Smooth muscle cell of the brain vasculature (primary cell): ENCODE measurements at places on chromosomes 7 and 10.
A peak's percentile ranks its signal among the peaks of the same experiment; 100 is the strongest.

DNA sequence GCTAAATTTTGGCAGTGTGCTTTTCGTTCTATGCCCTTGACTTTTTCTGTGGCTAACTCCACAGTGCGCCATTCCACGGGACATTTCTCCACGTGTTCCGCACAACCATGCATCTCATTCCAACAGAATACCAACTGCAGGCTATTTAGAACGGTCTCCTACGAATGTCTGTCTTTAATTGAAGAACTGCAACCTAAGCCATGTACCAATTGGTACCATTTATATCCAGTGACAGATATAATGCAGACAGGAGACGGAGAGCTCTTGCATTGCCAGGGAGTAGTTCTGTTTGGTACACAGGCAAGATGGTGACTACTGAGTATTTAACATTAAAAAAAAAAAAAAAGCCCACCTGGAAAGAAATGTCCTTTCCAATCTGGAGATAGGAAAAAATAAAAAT lies 9.1 kb downstream of the SFMBT2 start:
- DNase-seq = no peak

GRCh38 chr7:37541810-37542443 lies 93.3 kb upstream of the ELMO1 start:
- no peak for DNase-seq

DNA sequence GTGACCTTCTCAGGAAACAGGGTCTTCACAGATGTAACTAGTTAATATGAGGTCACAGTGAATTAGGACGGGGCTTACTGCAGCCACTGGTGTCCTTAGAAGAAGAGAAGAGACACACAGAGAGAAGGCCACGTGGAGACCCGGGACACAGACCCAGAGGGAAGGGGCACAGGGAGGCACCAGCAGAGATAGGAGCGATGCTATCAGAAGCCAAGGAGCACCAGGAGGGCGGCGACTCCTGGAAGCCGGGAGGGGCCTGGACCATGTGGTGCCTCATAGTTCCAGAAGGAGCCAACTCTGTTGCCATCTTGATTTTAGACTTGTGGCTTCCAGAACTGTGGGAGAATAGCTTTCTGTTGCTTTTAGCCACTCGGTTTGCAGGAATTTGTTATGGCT lies 505.9 kb downstream of the TCERG1L start:
- DNase-seq = no peak

- no peak for DNase-seq
Measured at GRCh38 chr7:123998921-123999320, 33.9 kb downstream of the TMEM229A start.

DNA sequence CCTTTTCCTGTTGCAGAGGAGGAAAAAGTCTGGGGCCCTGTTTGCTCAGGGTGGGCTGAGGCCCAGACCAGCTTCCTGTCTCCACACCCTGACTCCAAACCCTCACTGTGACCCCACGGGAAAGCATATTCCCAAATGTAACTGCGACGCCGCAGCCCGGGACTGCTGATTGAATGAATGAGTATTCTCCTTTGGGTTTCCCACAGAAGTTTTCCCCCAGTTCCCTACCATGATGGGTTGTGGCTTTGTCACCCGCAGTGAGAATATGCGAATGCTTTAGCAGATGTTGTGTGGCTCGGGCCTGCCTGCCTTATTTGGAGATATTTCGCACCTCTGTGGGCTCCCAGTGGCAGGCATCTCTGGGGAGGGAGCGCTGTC lies 50.6 kb downstream of the MGMT start:
- DNase-seq = no peak

GRCh38 chr7:154871507-154871906 lies 131.4 kb downstream of the PAXIP1 start:
- no peak for DNase-seq

GRCh38 chr10:78688901-78689583 lies 379.7 kb upstream of the ZMIZ1 start:
- no peak for DNase-seq

- DNase-seq = no peak
Measured at GRCh38 chr10:61869041-61869675, 32.3 kb upstream of the ARID5B start.

GRCh38 chr7:29202651-29203069 lies 8.1 kb downstream of the CHN2 start:
- DNase-seq = no peak

DNA sequence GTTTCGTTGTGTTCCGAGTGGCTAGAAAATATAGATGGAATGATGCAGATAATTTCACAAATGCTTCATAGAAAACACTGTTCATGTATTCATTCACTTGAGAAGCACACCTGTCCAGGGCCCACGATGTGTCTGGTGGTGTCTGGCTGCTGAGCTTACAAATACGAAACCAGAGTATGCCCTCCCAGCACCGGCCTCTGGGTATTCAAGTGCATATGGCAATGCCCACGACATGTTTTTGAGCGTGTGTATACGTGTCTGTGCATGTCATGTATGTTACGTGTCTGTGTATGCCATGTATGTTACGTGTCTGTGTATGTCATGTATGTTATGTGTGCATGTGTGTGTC lies 37.9 kb downstream of the IL2RA start:
- DNase-seq = no peak

DNA sequence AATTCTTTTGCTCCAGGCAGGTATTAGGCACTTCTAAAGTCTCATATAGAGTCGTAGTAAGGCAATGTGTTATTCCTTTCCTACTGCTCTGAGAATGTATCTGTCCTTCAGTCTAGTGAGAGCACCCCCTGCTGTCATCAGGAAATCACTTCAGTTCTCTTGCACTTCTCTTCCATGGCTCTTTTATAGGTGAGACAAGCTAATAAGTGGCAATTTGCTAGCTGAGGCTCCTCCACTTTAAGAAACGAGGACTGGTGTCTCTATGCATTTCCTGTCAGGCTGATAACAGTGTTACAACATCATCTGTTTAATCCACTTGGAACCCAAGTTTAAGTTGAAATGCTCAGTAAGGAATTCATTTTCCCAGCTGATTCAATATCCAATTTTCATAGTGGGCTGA lies 350.6 kb downstream of the TFEC start:
- peak; percentile 33 for DNase-seq

- DNase-seq = peak; percentile 18
Measured at GRCh38 chr7:111855842-111856227, 293.5 kb upstream of the IMMP2L start.

- no peak for DNase-seq
Measured at GRCh38 chr7:40403703-40404476, 269.1 kb downstream of the SUGCT start.
